ENCODE measurements at places on chromosomes 7 and 10. TPM values are rescaled to one million over a fixed set of nuclear protein-coding genes. Genes with fewer than 3 reads are reported as not detected.
A peak's percentile ranks its signal among the peaks of the same experiment; 100 is the strongest.

GRCh38 chr10:92813979-92814378 is 34.3 kb upstream of the EXOC6 start:
- H3K27ac ChIP-seq, result no peak overlapping the region
- H3K4me3 ChIP-seq, result no peak overlapping the region
- H3K27me3 ChIP-seq, result no peaks in the 10 kb centered on the region
- no peaks in the 10 kb centered on the region for H3K36me3 ChIP-seq

- peak overlapping the region; percentile 51 for H3K27ac ChIP-seq
- no peaks in the 10 kb centered on the region for H3K27me3 ChIP-seq
- peak; percentile 84 for DNase-seq
- H3K36me3 ChIP-seq, result no peaks in the 10 kb centered on the region
- peaks cover 6% of the 10 kb centered on the region for H3K4me1 ChIP-seq
- no peak overlapping the region for H3K4me3 ChIP-seq
Observed at GRCh38 chr7:22137026-22137425, 191.3 kb upstream of the CDCA7L start.

- no peak overlapping the region for H3K27ac ChIP-seq
- DNase-seq, result no peak
- peaks cover 15% of the 10 kb centered on the region for H3K27me3 ChIP-seq
Observed at GRCh38 chr7:1409555-1409954, 49.7 kb downstream of the MICALL2 start.

- no peaks in the 10 kb centered on the region for H3K27me3 ChIP-seq
- H3K4me1 ChIP-seq, result no peaks in the 10 kb centered on the region
- no peak for DNase-seq
- H3K4me3 ChIP-seq, result no peak overlapping the region
- no peaks in the 10 kb centered on the region for H3K36me3 ChIP-seq
Observed at GRCh38 chr7:107718456-107719193, 25.3 kb upstream of the CBLL1 start.

GRCh38 chr7:84735677-84736076 is 451.2 kb downstream of the SEMA3D start:
- no peak overlapping the region for H3K4me3 ChIP-seq
- H3K27me3 ChIP-seq, result no peaks in the 10 kb centered on the region
- H3K36me3 ChIP-seq, result no peaks in the 10 kb centered on the region

- no peaks in the 10 kb centered on the region for H3K27me3 ChIP-seq
- DNase-seq, result no peak
- no peak overlapping the region for H3K4me3 ChIP-seq
Observed at GRCh38 chr10:57341294-57341693, 926.4 kb downstream of the IPMK start.

GRCh38 chr7:1937252-1937605 is 267.2 kb downstream of the ELFN1 start:
- no peaks in the 10 kb centered on the region for H3K27me3 ChIP-seq
- no peak overlapping the region for H3K27ac ChIP-seq
- no peak for DNase-seq
- H3K4me3 ChIP-seq, result no peak overlapping the region
- no peaks in the 10 kb centered on the region for H3K36me3 ChIP-seq

DNA sequence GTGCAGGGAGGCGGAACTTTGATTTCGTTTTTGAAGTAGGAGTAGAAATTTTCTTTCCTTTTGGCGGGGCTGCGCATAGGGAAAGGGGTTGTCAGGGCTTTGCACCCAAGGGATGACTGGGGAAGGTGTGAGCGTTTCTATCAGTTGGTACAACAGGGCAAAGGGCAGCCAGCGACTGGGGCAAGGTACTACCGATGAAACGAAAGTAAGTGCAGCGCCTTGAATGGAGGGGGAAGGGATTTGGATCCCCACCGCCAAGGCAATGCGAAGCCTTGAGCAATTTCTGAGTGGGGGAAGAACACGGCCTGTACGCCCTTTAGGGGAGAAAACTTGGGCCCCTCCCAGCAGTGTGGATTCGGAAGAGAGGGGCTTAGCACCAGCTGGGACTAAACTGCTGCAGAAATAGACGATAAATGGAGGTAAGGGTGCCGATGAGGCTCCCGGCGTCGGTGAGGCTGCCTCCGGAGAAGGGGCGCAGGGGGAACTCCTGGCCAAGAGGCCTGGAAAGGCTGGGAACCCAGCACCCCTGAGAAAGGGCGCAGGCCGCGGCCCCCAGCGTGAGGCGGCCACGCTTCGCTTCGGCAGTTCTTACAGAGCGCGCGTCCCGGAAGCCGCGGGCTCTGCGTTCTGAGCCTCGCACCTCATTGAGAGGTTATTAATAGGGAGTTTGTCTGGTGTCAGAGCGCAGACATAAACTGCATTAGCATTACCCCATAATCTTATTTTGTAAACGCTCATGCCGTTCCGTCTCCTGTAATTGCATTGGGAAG is 10.0 kb upstream of the TLX1 start:
- DNase-seq, result no peak
- peaks cover 84% of the 10 kb centered on the region for H3K27me3 ChIP-seq
- peaks cover 11% of the 10 kb centered on the region for H3K4me1 ChIP-seq
- H3K4me3 ChIP-seq, result peak overlapping the region; percentile 68

DNA sequence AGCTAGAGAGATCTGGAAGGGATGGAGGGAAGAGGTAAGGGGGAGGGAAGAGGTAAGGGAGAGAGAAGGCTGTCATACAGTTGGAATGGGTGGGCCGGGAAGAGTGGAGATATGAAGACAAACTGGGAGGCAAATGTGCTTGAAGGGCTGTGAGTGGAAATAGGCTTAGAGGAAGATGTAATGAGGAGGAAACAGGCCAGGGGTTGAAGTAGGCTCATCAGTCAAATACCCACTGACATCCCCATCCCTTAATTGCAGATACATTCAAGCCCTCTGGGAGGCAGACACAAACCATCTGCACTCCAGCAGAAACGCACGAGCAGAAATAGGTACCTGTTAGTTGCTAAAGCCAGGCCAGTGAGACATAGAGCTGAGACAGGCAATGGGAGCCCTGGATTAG is 2.1 kb downstream of the SYNPO2L start:
- H3K27ac ChIP-seq, result no peak overlapping the region
- H3K27me3 ChIP-seq, result no peaks in the 10 kb centered on the region
- H3K36me3 ChIP-seq, result no peaks in the 10 kb centered on the region
- peaks cover 36% of the 10 kb centered on the region for H3K4me1 ChIP-seq

DNA sequence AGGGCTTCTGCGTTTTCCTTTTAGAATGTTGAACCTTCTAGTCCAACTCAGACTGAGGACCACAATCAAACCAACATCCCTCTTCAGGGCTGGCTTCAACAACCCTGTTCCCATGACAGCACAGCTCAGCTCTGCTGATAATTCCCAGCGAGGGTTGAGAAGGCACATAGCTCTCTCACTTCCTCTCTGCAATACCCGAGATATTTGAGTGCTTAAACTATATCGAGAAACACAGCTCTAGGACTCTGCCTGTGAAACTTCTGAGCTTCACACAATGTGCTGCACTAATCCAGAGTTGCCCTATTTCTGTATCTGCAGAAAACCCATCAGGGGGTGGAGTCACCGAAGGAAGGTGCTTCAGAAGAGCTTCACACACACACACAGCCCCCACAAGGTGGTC is 1.6 kb upstream of the ADARB2 start:
- peaks cover 12% of the 10 kb centered on the region for H3K27me3 ChIP-seq
- DNase-seq, result no peak
- H3K4me1 ChIP-seq, result no peaks in the 10 kb centered on the region
- H3K4me3 ChIP-seq, result no peak overlapping the region

GRCh38 chr7:855686-856369 is 20.5 kb upstream of the GET4 start:
- DNase-seq, result no peak
- no peaks in the 10 kb centered on the region for H3K27me3 ChIP-seq
- peaks cover 34% of the 10 kb centered on the region for H3K36me3 ChIP-seq
- H3K4me3 ChIP-seq, result no peak overlapping the region
- H3K4me1 ChIP-seq, result no peaks in the 10 kb centered on the region

- H3K4me1 ChIP-seq, result peaks cover 5% of the 10 kb centered on the region
- no peaks in the 10 kb centered on the region for H3K27me3 ChIP-seq
- no peak for DNase-seq
- no peak overlapping the region for H3K4me3 ChIP-seq
- H3K36me3 ChIP-seq, result no peaks in the 10 kb centered on the region
- H3K27ac ChIP-seq, result no peak overlapping the region
Observed at GRCh38 chr7:22832401-22832800, 9.8 kb upstream of the TOMM7 start.

- H3K27me3 ChIP-seq, result no peaks in the 10 kb centered on the region
- no peak overlapping the region for H3K4me3 ChIP-seq
- H3K36me3 ChIP-seq, result no peaks in the 10 kb centered on the region
Observed at GRCh38 chr10:115761166-115761565, 511.8 kb downstream of the GFRA1 start.

- no peaks in the 10 kb centered on the region for H3K36me3 ChIP-seq
- peaks cover 3% of the 10 kb centered on the region for H3K27me3 ChIP-seq
- no peak overlapping the region for H3K4me3 ChIP-seq
- H3K4me1 ChIP-seq, result peaks cover 10% of the 10 kb centered on the region
- H3K27ac ChIP-seq, result no peak overlapping the region
Observed at GRCh38 chr10:43820663-43821062, 172.0 kb upstream of the ZNF32 start.

DNA sequence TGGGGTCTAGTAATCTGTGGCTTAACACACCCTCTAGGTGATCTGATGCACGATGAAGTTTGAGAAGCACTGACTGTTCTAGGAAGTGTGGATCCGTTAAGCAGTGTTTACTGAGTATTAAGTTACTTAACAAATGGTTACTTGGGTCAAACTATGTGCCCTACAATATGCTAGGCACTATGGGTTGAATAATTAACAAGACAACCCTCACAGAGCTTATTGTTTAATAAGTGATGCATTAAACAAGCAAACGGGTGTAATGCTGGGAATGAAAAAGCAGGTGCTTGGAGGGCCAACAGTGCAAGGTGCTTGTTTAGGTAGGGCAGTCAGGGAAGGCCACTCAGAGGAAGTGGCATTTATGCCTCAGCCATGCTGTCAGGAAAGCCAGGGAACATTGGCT is 378.0 kb upstream of the PODXL start:
- DNase-seq, result no peak
- no peak overlapping the region for H3K27ac ChIP-seq
- H3K36me3 ChIP-seq, result no peaks in the 10 kb centered on the region
- no peaks in the 10 kb centered on the region for H3K4me1 ChIP-seq
- no peak overlapping the region for H3K4me3 ChIP-seq

DNA sequence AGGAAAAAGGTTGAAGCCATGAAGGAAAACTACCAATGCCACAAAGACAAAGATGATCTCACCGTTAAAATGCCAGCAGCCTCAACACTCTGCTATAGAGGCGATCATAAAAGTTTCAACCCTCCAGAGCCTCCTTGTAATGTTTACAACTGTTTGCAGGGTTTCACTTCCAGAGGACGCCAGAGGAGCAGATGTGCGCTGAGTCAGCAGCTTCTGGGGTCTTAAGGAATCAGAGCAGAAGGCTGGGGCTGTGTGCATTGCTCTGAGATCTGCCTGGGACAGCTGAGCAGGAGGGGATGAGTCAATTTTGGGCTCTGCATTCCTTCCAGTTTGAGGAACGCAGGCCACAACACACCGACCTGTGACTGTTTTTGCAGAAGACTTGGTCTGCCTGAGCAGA is 98.3 kb downstream of the TMEM130 start:
- H3K4me1 ChIP-seq, result peaks cover 12% of the 10 kb centered on the region
- H3K4me3 ChIP-seq, result peak overlapping the region; percentile 13
- no peaks in the 10 kb centered on the region for H3K27me3 ChIP-seq

DNA sequence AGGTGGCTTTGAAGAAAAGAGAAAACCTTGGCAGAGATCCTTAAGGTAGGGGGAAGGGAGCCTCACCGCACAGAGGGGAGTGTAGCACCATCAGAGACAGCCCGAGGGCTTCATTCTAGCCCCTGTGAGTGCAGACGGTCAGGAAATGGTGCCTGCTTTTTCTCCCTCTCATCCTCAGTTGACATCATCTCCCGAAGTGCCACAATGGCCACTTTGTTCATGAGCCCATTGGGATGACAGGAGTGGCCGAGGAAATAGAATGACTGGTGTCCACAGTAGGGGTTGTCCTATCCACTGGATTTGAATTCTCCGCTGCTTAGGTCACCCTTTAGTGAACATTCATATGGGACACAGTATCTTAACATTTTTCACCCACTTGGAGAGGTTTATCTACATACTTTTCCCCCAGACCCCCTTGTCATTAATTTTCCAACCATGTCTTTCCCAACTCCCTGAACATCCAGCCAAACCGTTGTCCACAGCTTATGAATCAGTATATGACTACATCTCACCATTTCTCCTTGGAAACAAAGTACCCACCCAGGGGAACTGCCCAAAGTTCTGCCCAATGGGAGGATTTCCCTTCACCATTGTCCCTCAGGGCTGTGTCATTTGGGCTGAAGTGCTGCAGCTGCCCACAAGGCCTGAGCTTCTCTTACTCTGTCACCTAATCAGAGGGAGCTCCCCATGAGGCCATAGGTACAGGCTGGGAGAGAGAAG is 108.8 kb downstream of the ADCY1 start:
- no peaks in the 10 kb centered on the region for H3K36me3 ChIP-seq
- DNase-seq, result peak; percentile 73

DNA sequence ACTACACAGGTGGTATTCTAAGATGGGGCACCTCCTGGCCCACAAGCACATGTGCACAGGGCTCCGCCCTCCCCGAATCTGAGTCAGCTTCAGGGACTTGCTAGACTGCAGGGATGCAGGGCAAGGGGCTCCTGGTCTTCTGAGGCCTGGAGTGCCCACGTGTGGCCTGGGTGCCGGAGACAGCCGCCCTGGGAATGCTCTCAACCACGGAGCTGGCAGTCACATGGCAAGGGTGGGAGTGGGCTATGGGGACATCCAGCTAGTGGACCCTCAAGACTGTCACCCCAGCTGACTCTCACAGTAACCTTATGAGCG is 42.7 kb downstream of the CFAP46 start:
- no peak overlapping the region for H3K27ac ChIP-seq
- H3K4me1 ChIP-seq, result no peaks in the 10 kb centered on the region
- H3K4me3 ChIP-seq, result no peak overlapping the region
- peaks cover 14% of the 10 kb centered on the region for H3K27me3 ChIP-seq
- H3K36me3 ChIP-seq, result no peaks in the 10 kb centered on the region
- DNase-seq, result no peak

DNA sequence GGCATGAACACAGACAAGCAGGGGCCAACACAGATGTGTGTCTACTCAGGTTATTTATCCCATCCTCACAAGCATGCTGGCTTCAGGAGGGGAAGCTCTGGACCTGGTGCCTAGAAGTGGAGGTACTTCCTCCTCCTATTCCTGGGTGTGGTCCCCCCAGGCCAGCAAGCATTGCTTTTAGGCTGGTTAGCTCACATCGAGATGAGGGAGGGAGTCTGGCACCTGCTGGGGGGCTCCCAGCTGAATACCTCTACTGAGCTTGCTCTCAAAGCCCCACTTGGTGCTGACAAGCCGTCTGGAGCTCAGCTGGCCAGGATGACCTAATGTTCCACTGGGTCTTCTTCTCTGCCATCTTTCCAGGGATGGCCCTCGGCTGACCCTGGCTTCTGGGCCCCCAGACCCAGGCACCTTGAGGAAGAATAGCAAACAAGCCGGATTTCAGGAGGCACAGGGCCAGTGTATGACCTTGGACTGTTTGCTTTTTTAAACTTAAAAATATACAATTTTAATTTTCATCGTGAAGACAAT is 26.8 kb downstream of the FAM241B start:
- no peaks in the 10 kb centered on the region for H3K36me3 ChIP-seq
- H3K27me3 ChIP-seq, result peaks cover 18% of the 10 kb centered on the region
- no peak overlapping the region for H3K4me3 ChIP-seq
- no peak overlapping the region for H3K27ac ChIP-seq

MMRN2 gene
- total RNA-seq, result 0.27 TPM

PALD1 gene
- total RNA-seq, result 2.0 TPM

CYP2C18 gene
- not detected for total RNA-seq

NME8 gene
- not detected for total RNA-seq

LIPN gene
- total RNA-seq, result not detected

COL28A1 gene
- 0.11 TPM for total RNA-seq

ADAM8 gene
- total RNA-seq, result 1.7 TPM

COL26A1 gene
- total RNA-seq, result 6.8 TPM

GNAT3 gene
- not detected for total RNA-seq
